ENCODE measurements at places on chromosomes 1 and 21. TPM values are rescaled to one million over a fixed set of nuclear protein-coding genes. Genes with fewer than 3 reads are reported as not detected.

GUCA2B gene
- total RNA-seq, result not detected

CYP4X1 gene
- total RNA-seq, result 23.5 TPM

KANK4 gene
- total RNA-seq, result 11.4 TPM

RNF19B gene
- 38.1 TPM for total RNA-seq

DNAI4 gene
- total RNA-seq, result 24.8 TPM

FCRL5 gene
- 5.9 TPM for total RNA-seq

NBPF10 gene
- total RNA-seq, result 3.1 TPM

ELAVL4 gene
- total RNA-seq, result 0.55 TPM

KRTAP7-1 gene
- not detected for total RNA-seq

Measured in lung (tissue), 17 donors.